ENCODE measurements at places on chromosomes 2 and 18.

DNA sequence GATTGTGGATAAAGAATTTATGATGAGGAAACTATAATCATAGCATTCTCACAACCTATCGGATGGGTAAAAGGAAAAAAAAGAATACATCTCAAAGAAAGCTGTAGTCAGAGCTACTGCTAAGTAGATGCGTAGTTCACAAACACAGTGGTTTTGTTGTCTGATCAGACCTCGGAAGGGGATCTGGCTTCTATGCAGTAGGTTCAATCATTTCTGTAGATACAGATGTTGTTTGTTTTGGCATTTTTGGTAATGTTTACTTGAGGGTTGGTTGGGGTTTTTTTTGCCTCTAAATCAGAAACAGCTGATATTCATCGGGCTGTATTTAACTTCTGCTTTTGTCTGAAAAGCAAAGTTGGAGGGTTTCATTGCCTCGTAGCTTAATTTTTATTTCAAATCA lies 42.1 kb downstream of the NPAS2 start:
- DNase-seq = no peak

DNA sequence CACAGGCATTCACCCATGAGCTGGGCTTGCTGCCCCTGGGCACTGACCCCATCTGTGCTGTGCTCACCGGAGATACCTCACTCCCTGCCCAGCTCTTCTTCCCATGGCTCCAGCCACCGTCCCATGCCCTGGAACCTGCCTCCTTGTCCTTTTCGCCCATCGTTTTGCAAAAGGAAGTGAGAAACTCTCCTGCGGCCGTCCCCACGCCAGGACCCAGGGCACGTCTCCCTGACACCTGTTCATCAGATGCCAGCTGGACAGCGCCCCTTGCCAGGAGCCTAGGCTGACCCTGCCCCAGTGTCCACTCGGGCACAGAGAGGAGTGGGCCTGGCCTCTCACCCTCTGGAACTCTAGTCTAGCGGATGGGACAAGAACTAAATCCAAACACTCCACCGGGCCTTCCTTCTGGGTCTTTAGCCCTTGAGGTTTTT lies 238.6 kb downstream of the SEPTIN10 start:
- no peak for DNase-seq

- no peak for DNase-seq
Measured at GRCh38 chr2:197599285-197599965, 76.0 kb downstream of the RFTN2 start.

DNA sequence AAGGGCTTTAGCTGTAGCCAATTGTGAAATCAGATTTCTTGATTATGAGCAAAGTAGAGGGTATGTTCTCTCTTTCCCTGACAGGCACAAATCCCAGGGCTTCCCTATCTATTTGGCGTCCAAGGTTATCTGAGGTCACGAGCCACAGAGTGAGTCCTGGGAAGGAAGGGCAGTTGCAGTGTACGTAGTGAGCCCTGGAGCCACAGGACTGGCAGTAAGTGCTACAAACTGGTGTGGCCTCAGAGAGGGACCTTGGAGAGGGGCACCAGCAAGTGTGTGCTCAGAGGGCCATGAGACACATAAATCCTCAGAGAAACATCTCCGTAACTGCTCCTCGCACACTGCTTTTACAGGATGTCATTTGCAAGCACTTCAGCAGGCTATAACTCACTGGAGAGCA lies 115.5 kb upstream of the SH3BP4 start:
- no peak for DNase-seq

- no peak for DNase-seq
Measured at GRCh38 chr2:160394153-160394552, 99.5 kb downstream of the RBMS1 start.

DNA sequence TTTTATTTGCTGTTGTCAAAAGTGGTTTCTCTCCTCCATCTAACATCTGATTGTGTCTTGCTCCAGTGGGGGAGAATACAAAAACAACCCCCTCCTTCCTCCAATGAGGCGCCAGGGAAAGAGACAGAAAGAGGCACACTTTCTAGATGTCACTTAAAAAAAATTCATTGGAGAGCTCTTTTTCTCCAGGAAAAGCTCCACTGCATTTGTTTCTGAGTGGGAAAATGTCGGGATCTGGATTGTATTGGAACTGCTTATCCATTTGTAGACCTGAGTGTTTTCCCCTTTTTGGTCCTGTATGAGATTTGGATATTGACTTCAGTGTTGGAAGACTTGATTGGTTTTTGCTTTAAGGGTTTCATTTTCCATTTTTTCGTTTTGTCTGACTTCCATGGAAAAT lies 995 bp downstream of the MBD5 start:
- no peak for DNase-seq

- no peak for DNase-seq
Measured at GRCh38 chr18:10585260-10585659, 59.4 kb downstream of the NAPG start.

GRCh38 chr2:208541989-208542464 lies 135.4 kb downstream of the PTH2R start:
- DNase-seq = no peak

GRCh38 chr18:12325726-12326245 lies 17.7 kb downstream of the TUBB6 start:
- DNase-seq = no peak

- DNase-seq = no peak
Measured at GRCh38 chr2:105784589-105784988, 39.9 kb downstream of the NCK2 start.

DNA sequence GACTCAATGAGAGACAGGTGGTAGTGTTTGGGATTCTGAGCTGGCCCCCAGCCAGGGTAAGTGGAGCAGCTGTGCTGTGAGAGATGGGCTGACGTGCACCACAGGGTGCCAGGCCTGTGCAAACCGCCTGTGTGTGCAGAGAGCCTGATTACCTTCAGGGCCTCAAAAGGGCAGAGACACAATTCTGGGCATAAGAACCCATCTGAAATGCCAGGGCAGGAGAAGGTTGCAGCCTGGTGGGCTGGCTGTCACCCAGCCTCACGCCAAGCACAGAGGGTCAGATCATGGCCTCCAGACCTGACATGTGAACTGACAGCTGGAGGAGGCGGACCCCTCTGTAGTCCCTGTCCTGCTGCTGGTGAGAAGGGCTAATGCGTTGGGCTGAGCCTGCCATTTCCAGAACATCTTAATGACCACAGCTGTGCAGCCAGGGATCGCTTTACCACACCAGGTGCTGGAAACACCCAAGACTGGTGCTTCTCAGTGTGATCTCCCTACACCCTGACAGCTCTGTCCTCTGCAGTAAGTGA lies 100.9 kb downstream of the ARL4C start:
- no peak for DNase-seq

GRCh38 chr18:2143636-2144035 lies 427.7 kb downstream of the METTL4 start:
- no peak for DNase-seq

DNA sequence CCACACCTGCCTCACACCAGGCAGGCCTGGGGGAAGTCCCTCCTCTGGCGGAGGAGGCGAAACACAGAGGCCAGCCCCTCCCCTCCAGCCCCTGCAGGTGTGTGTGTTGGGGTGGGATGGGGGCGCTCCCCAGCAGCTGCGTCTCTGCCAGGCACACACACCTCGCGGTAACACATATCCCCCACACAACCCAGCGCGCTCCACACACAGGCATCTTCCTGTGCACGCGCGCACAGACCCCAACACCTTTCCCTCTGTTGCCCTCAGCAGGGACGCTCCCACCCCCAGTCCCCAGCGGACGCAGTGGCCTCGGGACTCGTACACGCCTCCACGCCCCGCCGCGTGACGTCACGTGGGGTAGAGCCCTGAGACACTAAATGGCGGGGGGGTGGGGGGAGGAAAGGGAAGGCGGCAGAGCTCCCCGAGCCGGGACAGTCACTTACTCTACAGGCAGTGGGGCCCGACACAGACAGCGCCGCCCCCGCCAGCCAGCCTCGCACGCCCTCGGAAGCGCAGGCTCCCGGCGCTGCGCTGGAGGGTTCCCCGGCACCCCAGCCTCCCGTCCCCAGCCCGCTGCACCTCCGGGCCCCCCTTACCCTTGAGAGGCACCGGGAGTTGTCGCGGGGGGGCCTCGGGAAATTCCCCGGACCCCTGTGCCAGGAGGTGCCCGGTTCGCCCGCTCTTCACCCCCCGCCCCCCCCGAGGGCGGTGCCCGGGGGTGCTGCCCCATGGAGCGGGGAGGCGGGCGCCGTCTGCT lies at the start of gene WNT10A:
WNT10A (plus strand) TSS at position 751 of the 757 bp plus-strand sequence. CDS start 144 bp downstream, outside the sequence.
- no peak for DNase-seq
